Kidney capillary endothelial cell (primary cell): ENCODE measurements at places on chromosomes 2 and 18.

GRCh38 chr2:138670734-138671133 lies 109.5 kb downstream of the NXPH2 start:
- DNase-seq, result no peak

- DNase-seq, result no peak
Observed at GRCh38 chr2:70928366-70928765, 7.3 kb upstream of the ATP6V1B1 start.

DNA sequence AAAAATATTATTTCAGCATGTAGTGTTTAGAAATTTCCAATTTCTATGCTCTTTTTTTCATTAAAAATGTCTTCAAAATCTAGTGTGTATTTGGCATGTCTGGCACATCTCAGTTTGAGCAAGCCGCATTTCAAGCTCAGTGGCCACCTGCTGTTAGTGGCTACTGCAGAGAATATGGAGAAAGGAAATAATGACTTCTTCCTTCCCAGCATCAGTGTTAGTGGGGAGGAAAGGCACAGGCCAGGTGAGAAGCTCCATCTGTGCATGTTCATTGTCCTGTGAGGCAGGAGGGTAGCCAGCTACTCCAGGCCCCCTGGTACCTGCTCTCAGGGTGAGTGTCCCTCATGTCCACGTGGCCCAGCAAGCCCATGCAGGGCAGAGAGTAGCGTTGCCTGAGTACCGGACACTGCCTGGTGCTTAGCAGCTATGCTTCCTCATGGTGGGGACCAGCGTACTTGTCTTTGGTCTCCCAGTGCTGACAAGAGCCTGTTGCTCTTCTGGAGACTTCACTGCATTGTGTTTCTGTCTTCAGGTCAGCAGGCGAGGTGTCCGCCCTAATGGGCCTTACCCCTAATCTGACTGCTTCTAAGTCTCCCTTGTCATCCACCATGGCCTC lies 67.4 kb upstream of the CHMP1B start:
- no peak for DNase-seq

DNA sequence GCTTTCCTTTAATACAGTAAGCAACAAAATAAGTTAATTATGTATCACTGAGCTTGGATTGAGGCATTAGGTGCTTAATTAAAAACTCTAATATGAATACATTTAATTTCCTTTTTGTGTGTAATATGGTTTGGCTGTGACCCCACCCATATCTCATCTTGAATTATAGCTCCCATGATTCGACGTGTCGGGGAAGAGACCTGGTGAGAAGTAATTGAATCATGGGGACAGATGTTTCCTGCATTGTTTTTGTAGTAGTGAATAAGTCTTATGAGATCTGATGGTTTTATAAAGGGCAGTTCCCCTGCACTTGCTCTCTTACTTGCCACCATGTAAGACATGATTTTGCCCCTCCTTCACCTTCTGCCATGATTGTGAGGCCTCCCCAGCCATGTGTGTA lies 325.4 kb upstream of the CDH7 start:
- DNase-seq, result no peak

DNA sequence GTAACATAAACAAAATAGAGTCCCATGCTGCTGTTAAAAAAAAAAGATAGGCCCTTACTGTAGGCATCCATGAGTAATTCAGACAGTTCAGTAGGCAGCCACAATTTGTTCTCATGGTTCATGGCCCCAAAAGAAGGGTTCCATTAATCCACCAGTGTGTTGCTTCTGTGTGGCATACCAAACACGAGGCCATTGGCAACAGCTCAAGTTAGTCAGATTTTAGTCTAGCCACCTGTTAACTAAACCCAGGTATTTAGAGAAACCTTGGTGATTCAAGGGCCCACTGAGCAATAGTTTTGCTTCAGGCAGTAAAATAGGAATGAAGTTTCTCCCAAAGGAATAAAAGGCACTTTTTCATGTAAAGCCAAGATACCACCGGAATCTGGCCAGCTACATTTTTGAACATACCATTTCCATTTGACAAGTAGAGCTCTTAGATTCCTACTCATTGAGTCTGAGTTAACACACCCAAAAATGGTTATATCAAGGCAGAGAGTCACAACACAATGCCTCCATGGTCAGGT lies 80.1 kb upstream of the SRD5A2 start:
- no peak for DNase-seq

DNA sequence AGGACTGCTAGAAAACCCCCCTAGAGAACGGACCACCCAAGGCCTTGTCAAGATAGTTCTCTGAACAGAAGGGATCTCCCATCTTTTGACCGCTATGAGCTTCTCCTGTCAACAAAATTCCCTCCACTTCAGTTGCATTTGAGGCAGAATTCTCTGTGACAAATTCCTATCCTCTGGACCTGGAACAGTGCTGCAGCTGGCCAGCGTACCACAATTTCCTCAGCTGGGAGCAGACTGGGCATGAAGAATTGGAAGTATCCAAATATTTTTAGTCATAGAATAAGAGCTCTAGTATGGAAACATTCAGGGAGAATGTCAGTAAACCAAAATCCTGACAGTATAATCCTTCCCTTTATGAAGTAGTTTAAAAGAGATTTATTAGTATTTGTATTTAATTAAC lies 147.1 kb upstream of the BOD1L2 start:
- DNase-seq, result no peak

- DNase-seq, result no peak
Observed at GRCh38 chr18:12422936-12423335, 15.2 kb downstream of the PRELID3A start.

- DNase-seq, result no peak
Observed at GRCh38 chr18:24979235-24979634, 372.7 kb downstream of the ZNF521 start.

DNA sequence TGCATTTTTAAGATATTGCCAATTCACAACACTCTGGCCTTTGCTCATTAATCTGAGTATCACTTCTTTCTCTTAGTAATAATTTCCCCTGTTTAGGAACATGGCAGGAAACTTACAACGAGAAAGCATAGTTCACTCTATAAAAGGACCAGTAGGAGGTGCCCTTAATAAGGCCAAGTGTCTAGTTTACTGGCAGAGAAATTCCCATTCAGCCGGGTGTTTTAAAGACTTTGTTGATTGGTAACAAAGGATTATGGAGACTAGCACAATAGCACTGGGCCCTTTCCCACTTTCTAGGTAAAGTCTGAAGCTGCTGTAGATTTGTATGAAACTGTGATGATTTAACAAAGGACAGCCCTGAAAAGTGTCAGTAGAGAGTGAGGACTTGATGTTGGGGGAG lies 3.1 kb downstream of the DCC start:
- no peak for DNase-seq

- peak; percentile 73 for DNase-seq
Observed at GRCh38 chr2:53969285-53969967, 1.4 kb downstream of the PSME4 start.

DNA sequence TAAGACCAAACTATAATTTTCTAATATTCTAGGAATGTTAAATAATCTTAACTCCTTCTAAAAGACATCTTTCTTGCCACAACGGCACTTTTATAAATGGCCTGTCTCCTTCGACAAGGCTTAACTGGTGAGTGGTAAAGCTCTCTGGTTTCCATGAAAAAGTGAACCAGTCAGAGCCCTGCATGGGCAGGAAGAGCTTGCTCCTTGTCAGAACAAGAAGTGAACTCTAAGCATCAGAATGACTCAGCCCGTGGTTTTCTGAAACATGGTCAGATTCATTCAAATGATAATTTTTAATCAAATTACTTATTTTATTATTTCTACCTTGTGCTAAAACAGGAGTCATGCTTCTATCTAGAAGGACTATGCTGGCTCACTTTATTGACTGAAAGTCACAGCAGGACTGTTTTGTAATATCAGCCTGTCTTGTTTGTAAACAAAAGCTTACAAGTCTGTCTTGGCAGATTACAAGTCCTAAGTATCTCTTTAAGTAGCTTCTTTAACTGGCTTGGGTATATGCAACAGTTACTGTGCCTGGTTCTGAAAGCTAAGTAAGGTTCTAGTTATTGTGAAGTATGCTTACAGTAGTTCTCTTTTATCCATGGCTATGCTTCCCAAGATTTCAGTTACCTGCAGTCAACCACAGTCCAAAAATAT lies 245.4 kb downstream of the NAPG start:
- DNase-seq, result peak; percentile 24

- DNase-seq, result peak; percentile 33
Observed at GRCh38 chr2:224449212-224450147, 47.6 kb upstream of the FAM124B start.

GRCh38 chr2:42361728-42362283 lies 789 bp upstream of the COX7A2L start:
- no peak for DNase-seq

DNA sequence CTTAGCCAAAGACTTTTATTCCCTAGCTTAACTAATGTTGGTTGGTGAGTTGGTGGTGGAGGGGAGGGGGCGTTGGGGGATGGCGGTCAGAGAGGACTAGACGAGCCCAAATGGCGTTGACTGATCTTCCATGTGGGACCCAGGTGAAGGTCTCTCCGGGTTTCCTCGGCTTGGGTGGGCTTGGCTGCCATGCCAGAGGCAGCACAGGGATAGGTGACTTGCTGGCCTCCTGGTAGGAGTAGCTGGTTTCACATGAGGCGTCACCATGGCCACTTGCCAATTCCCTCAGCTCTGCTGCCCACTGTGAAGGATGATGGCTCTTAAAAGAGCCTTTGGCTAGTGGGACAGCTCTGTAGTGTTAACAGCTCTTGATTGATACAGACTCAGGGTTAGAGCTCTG lies 1337.0 kb upstream of the FAM98A start:
- DNase-seq, result no peak

DNA sequence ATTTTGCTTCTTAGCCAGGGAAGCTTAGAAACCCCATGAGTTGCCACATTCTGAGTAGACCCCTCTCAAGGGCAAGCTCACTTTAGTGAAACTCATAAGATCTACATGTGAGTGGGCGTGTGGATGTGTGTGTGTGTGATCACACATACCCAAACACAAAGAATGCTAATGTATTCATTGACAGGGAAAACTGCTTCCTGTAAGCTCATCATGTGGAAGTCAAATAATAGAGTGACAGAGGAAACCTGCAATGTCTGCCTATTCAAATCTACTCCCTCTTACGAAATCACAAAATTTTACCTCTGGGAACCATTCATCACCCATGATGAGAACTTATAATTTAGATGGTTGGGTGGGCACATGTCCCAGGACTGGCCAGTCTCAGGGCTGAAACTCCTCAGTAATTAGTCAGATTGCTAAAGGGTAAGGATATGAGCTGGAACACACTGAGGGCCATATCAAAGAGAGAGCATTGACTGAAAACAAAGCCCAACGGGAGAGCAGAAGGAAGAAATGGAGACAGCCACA lies 94.5 kb upstream of the CCDC150 start:
- DNase-seq, result peak; percentile 23

DNA sequence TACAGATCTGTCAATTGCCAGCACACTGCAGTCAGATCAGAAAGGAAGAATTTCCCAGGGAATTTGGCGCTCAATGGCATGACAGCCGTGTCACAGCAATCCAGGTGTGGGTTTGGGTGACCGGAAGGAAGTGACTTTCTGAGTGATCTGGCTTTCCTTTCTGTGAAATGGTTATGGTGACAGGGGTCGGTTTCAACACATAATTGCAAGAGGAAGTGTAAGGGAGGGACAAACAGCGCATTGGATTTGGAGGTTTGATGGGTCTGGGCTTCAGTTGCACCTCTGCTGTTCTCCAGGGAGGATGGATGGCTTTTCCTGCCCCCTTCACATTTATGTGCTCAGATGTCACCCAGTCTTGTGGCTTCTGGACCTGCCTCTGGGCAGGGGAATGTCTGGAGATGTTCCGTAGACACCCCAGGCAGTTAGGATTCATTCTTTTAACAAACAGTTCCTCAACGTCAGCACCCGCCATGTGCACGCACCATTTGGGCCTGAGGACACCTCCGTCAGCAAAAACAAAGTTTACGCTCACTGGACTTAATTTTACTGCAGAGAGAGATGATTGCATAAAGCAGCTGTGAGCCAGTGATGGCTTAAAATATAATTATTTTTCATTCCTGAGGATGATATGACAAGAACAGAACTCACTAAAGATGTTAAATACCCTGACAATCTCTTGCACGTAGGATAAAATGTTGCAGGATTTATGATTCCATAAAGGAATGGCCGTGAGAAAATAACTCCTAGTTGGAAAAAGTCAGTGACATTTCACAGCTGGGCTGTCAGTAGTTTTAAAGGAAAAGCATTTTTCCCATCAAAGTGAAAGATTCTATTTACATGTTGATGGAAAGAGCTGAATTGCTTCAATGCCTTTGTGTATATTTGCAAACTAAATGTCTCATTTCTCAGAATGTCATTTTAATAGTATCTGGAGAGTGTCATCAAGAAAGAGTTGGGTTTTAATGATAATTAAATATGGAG lies 36.9 kb downstream of the MBP start:
- DNase-seq, result no peak

DNA sequence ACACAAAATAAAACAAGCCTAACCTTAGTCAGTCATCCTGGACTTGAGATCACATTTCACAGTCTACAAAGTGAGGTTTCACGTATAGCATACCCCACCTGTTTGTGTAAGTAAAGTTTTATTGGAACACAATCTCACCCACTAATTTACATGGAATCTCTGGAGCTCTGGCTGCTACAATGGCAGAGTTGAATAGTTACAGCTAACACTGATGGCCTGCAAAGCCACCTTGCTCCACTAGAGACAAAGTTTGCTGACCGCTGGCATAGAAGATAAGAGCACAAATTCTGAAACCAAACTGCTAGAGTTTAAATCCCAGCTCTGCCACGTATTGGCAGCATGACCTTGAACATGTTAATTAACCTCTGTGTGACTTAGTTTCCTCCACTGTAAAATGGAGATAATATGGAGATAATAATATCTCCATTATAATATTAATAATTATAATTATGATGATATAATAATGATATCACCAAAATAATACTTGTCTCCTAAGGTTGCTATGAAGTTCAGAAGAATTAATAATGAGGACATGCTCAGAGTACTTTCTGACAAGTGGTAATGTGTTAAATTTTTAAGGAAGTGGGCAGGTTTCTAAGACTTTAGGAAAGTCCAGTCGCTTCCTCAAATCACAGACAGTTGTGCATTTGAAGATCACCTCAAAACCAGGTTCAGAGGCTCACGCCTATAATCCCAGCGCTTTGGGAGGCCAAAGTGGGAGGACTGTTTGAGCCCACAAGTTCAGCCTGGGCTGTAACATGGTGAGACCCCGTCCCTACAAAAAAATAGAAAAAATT lies 204.6 kb downstream of the SH3RF3 start:
- no peak for DNase-seq

DNA sequence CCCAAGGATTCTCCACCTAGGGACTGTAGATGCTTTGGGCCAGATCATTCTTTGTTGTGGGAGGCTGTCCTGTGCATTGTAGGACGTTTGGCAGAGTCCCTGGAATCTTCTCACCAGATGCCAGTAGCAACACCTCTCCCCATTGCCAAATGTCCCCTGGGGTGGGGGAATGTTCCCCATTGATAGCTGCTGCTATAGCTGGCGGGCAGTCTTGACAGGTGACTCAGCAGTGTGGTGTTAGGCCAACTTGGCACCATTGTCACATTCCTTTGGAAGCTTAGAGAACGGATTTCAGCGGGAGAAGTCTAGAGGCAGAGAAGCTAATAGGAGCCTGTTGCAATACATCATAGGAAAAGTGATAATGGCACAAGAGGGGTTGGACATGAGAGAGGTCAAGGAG lies 495.7 kb upstream of the SMIM21 start:
- peak; percentile 20 for DNase-seq

- DNase-seq, result no peak
Observed at GRCh38 chr2:8427211-8427610, 254.6 kb upstream of the ID2 start.

GRCh38 chr2:176317199-176317598 lies 48.0 kb downstream of the MTX2 start:
- no peak for DNase-seq

GRCh38 chr2:119697290-119698020 lies 18.5 kb downstream of the TMEM177 start:
- no peak for DNase-seq
